Activated T-cell treated with anti-CD3 and anti-CD28 coated beads, Interleukin-2, amount 50 U/mL, for 24 hours (primary cell): ENCODE measurements at places on chromosomes 12 and 14.

- H3K27me3 ChIP-seq = no peaks in the 10 kb centered on the region
- H3K36me3 ChIP-seq = peaks cover 88% of the 10 kb centered on the region
- DNase-seq = no peak
- no peak overlapping the region for H3K4me3 ChIP-seq
- peak overlapping the region; percentile 92 for H3K27ac ChIP-seq
Measured at GRCh38 chr14:61526405-61527312, 168.7 kb upstream of the HIF1A start.

DNA sequence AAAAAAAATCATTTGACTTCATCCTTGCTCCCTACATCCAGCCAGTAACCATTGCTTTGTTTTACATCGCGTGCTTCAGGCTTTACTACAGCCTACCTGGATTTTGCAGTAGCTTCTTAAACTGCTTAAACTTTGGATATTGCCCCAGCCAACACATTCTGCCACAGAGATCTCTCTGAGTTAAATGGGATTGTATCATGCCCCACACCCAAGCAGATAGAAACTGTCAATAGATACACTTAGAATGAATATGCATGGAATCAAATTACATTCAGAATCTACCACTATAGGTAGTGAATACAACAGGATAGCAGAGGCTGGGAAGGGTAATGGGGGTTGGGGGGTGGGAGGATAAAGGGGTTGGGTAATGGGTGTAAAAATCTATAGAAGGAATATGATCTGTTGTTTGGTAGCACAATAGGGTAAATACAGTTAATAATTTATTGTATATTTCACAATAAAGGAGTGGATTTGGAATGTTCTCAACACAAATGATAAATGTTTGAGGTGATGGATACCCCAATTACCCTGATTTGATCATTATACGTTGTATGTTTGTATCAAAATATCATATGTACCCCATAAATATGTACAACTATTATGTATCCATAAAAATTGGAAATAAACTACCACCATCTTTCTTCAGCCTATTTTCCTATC, 2.7 kb upstream of the MYRFL start:
- H3K4me3 ChIP-seq = no peak overlapping the region
- no peak overlapping the region for H3K27ac ChIP-seq
- no peaks in the 10 kb centered on the region for H3K36me3 ChIP-seq

GRCh38 chr12:77537663-77538062, 293.0 kb upstream of the NAV3 start:
- H3K36me3 ChIP-seq = no peaks in the 10 kb centered on the region
- no peaks in the 10 kb centered on the region for H3K4me1 ChIP-seq
- no peaks in the 10 kb centered on the region for H3K27me3 ChIP-seq
- H3K27ac ChIP-seq = no peak overlapping the region
- H3K4me3 ChIP-seq = no peak overlapping the region
- DNase-seq = no peak

GRCh38 chr12:94637390-94638113, 12.8 kb downstream of the TMCC3 start:
- H3K4me3 ChIP-seq = no peak overlapping the region
- peaks cover 18% of the 10 kb centered on the region for H3K4me1 ChIP-seq
- no peak overlapping the region for H3K27ac ChIP-seq
- peaks cover 16% of the 10 kb centered on the region for H3K27me3 ChIP-seq

GRCh38 chr12:53579545-53579955, 46.6 kb downstream of the ATF7 start:
- no peak overlapping the region for H3K4me3 ChIP-seq
- H3K27me3 ChIP-seq = no peaks in the 10 kb centered on the region
- DNase-seq = no peak
- no peak overlapping the region for H3K27ac ChIP-seq
- peaks cover 25% of the 10 kb centered on the region for H3K4me1 ChIP-seq
- peaks cover 25% of the 10 kb centered on the region for H3K36me3 ChIP-seq

- no peaks in the 10 kb centered on the region for H3K27me3 ChIP-seq
- no peak overlapping the region for H3K4me3 ChIP-seq
- H3K36me3 ChIP-seq = peaks cover 6% of the 10 kb centered on the region
Measured at GRCh38 chr12:28536088-28536487, 345.8 kb downstream of the CCDC91 start.

GRCh38 chr12:91189516-91189915, 6.9 kb upstream of the DCN start:
- no peaks in the 10 kb centered on the region for H3K36me3 ChIP-seq
- no peak for DNase-seq
- no peaks in the 10 kb centered on the region for H3K4me1 ChIP-seq

- no peak overlapping the region for H3K4me3 ChIP-seq
- H3K36me3 ChIP-seq = no peaks in the 10 kb centered on the region
- no peak for DNase-seq
Measured at GRCh38 chr14:102279688-102280348, 25.1 kb downstream of the MOK start.

DNA sequence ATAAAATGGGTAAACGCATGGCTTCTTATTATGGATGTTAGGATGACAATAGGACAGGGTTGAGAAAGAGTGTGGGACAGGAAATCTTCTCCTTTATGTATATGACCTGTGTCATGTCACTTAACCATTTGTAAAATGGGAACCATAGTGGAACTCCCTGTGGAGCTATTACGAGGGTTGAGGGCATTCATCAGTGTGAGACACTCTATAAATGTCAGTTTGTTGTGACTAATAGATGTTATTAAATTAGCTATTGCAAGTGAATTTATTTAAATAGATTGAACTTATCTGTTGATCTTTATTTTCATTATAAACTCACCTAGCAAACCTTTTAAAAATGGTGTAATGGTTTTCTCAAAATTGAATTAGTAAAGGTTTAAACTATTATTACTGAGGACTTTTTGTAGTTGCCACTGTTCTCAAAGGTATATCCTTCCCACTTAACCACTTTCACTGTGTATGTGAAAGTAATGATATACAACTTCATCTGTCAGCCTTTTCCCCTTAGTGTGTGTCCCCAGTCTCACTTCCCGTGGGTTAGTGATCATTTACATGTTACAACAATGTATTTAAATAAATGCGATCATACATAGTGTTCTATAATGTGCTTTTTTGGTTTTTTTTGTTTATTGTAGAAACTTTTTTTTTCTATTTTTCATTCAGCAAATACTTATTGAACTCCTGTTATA, 17.1 kb downstream of the HELB start:
- no peak for DNase-seq
- peak overlapping the region; percentile 52 for H3K27ac ChIP-seq
- H3K36me3 ChIP-seq = peaks cover 85% of the 10 kb centered on the region
- no peaks in the 10 kb centered on the region for H3K27me3 ChIP-seq
- no peak overlapping the region for H3K4me3 ChIP-seq
- H3K4me1 ChIP-seq = peaks cover 69% of the 10 kb centered on the region

DNA sequence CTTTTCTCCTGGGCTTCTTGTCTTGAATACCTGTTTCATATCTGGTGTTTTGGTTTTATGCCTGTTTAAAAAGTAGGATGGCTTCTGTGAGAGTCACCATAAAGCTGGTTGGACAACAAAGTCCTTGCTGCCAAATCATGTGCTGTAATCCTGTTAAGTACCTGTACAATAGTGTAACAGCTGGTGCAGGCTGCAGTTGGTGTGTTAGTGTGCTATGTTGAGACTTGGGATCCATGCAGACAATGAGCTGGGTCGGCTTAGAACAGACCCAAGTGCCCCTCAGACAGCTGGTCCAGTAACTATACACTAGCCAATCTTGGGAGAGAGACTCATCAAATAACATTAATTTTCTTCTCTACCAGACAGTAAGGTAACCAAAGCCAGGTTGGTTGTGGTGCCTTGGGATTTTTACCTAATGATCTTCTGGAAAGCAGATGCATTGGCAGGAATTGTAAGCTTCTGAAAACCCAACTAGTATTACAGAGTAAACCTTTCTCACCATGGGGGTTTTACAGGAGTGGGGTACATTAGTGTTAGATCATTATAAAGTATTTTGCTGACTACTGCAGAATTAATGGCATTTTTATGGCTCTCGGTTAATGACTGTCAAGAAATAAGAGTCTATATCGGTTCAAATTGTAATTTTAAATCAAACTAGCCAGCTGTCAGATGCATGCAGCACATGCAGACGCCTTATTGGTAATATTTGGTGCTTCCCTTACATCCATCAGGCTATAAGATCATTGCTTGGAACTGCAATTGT, 231.2 kb downstream of the PDZRN4 start:
- no peaks in the 10 kb centered on the region for H3K27me3 ChIP-seq
- H3K4me1 ChIP-seq = no peaks in the 10 kb centered on the region
- H3K36me3 ChIP-seq = no peaks in the 10 kb centered on the region
- no peak for DNase-seq

- H3K36me3 ChIP-seq = no peaks in the 10 kb centered on the region
- no peak overlapping the region for H3K4me3 ChIP-seq
Measured at GRCh38 chr14:53630336-53630735, 326.3 kb downstream of the BMP4 start.

DNA sequence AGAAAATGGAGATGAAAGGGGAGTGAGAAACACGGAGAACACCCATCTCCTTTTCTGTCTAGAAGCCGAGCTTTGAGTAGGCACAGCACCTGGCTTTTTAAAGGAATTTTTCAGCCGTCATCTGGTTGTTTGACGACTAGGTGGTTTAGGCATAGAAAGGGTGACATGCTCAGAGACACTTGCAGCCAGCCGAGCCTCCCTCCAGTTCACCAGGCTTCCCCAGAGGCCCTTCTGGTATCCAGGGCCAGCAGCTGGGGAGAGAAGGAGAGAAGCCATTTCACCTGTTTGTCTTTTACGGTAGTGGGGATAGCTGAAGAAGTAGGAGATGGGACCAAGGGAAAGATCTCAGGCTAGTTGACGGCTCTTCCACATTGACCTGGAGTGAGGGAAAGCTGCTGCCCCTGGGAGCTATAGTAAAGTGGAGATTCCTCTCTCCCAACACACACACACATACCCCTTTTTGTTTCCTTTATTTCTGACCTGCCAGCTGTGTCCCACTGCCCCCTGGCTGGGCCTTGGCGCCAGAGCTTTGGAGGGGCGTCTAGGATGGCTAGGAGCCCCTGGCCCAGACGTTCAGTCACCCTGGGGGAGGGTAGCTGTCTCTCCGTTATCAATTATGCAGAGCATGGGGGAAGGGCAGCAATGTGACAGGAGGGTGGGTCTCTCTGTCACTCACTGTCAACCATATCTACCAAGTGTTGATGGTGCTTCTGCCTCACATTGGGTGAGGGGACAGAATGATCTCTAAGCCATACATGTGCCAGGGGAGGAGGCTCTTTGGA, 5.5 kb downstream of the MAP3K12 start:
- H3K27ac ChIP-seq = peak overlapping the region; percentile 89
- H3K4me3 ChIP-seq = peak overlapping the region; percentile 82
- peak; percentile 27 for DNase-seq

GRCh38 chr12:94768398-94769046, 118.2 kb upstream of the TMCC3 start:
- peaks cover 4% of the 10 kb centered on the region for H3K4me1 ChIP-seq
- H3K27ac ChIP-seq = no peak overlapping the region
- H3K27me3 ChIP-seq = peaks cover 49% of the 10 kb centered on the region
- DNase-seq = no peak

DNA sequence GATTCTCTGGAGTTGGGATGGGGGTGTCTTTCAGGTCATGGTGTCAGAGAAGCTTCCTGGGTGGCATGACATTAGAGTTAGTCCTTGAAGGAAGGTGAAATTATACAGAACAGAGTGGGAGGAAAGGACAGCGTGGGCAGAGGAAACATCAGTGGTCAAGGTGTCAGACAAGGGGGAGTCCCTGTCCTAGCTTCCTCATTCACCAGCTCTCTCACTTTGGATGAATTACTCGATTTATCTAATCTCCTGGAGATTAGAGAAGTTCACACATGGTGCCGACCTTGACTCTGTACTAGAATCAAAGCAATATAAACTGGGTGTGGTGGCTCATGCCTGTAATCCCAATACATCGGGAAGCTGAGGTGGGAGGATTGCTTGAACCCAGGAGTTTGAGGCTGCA, 492.9 kb downstream of the VRK1 start:
- H3K4me1 ChIP-seq = peaks cover 16% of the 10 kb centered on the region
- no peak overlapping the region for H3K27ac ChIP-seq
- DNase-seq = no peak
- H3K4me3 ChIP-seq = no peak overlapping the region
- H3K27me3 ChIP-seq = peaks cover 11% of the 10 kb centered on the region

GRCh38 chr14:97290977-97291376, 493.8 kb downstream of the VRK1 start:
- H3K4me3 ChIP-seq = no peak overlapping the region
- no peaks in the 10 kb centered on the region for H3K36me3 ChIP-seq
- peaks cover 16% of the 10 kb centered on the region for H3K4me1 ChIP-seq
- H3K27me3 ChIP-seq = peaks cover 11% of the 10 kb centered on the region
- DNase-seq = no peak
- H3K27ac ChIP-seq = no peak overlapping the region

DNA sequence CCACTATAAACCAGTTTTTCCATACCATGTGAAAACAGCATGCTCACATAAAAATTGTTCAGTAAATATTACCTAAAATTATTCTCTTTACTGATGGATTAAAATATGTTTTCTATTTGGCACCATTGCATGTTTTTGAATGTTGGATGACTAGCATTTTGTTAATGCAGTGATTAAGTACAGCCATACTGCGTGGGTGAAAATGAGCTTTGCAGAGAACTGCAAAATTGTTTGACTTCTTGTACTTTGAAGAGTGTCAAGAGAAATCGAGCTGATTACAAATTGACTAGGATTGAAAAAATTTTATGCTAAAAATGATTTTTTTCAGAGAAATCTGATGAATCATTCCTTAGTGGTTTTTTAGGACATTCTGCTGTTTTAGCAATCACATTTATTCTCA, 452.9 kb downstream of the RPL10L start:
- H3K4me1 ChIP-seq = no peaks in the 10 kb centered on the region
- no peak overlapping the region for H3K4me3 ChIP-seq
- H3K27ac ChIP-seq = no peak overlapping the region

DNA sequence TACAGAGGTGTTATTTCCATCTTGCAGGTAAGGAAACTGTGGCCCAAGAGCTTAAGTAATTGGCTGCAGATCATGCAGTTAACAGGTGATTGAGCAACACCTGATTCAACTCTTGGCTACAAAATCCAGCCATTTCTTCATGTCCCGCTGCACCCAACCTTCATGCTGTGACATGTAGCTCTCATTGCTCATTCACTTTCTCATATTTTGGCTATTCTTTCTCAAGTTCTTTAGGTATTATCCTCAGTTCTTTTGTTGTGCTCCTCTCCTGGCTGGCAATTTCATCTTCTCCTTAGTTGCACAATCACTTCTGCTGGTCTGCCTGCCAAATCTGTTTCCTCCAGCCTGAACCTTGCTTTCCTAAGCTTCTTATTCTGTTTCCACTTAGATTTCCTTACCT, 300.8 kb downstream of the SSPN start:
- no peak overlapping the region for H3K4me3 ChIP-seq
- DNase-seq = no peak
- H3K27me3 ChIP-seq = no peaks in the 10 kb centered on the region
- peaks cover 31% of the 10 kb centered on the region for H3K36me3 ChIP-seq
